Stimulated activated CD8-positive, alpha-beta memory T cell treated with anti-CD3 and anti-CD28 coated beads, Interleukin-2, amount 100 ng/mL, for 48 hours (primary cell): ENCODE measurements at places on chromosomes 2 and 18.

DNA sequence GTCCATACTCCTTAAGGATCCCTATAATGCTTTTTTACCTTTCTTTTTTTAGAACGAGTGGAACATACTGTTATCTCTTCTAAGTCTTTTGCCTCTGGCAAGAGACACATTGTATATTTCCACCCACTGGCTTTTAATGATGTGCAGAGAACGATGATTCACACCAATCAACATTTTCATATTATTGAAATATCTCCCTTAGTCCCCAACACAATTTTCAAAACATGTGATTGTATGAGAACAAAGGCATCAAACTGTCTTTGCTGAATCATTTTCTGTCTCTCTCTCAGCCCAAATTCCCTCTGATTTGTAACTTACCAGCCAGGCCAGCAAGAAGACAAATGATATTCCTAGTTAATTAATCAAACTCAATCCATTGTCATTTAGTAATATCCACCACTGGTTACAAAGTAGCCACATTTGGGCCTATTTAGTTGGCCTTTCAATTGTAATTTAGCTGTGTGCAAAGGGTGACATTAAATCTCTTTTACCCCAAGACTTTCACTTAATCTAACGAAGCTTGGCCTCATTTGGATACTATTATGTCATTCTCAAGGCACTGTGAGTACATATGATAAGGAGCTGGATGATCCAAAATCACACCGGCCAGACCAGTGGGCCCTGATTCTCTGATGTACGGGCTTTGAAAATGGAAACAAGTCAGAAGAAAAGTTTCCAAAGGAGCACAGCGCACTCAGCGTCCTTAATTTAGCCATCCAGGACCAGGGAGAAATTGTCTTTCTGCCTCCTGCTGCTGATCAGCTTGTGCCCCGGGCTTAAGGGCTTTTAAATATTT lies 185.1 kb downstream of the SCG2 start:
- DNase-seq, result no peak

DNA sequence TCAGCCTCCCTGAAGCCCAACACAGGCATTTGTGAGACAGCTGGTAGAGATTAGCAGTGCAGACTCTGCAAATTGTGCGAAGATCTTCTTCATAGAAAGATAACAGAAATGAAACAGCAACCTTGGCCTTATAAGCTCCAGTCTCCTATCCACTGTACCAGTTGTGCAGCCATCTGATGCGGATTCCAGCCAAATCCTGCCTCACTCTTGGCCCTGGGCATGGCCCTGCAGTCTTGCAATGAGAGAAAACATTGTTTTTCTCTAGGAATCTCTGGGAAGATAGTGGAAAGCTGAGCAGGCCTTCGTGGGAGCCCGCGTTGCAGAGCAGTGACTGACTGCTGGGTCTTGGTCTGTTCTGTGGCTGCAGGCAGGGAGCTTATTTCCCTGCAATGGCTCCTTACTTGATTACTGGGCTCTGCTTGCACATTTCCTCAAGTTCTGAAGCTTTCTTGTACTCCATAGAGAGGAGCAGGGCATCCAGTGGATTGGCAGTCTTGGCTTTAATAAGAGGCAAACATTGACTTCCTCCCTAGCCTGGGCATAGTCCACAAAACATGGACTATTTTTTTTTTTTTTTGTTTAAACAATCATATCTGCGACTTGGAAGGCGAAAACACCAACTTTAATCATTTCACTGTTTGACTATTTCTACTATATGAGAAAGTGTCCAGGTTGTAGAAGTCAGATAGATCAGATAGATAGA lies 193.0 kb downstream of the ACTR3 start:
- no peak for DNase-seq

GRCh38 chr2:157291018-157291417 lies 33.5 kb downstream of the GALNT5 start:
- DNase-seq, result no peak

DNA sequence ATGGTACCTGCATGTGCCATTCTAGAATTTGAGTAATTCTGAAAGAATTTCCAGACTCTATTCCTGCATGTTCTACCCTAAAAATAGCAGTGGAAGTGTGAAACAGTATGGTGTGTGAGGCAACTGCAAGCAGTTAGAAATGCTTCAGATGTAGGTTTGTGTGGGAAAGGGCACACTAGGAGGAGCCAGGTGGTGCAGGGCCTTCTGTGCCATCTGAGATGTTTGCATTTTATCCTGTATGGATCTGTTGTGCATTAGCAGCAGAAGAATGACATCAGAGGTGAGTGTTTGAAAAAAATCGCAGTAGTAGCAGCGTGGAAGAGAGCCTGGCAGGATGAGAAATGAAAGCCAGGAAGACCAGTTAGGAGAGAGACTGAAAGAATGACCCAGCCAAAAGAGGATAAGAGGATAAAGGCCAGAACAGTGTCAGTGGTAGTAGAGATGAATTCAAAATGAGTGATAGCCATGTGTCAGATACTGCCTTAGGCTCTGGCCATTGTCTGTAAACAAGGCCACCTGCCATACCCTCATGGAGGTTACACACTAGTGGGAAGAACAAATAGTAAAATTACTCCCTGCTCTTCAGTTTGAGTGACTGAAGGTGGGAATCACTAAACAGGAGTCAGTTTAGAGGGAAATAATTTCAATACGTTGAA lies 142.2 kb downstream of the PKP4 start:
- no peak for DNase-seq

GRCh38 chr2:159151198-159152127 lies 135.0 kb downstream of the WDSUB1 start:
- no peak for DNase-seq

DNA sequence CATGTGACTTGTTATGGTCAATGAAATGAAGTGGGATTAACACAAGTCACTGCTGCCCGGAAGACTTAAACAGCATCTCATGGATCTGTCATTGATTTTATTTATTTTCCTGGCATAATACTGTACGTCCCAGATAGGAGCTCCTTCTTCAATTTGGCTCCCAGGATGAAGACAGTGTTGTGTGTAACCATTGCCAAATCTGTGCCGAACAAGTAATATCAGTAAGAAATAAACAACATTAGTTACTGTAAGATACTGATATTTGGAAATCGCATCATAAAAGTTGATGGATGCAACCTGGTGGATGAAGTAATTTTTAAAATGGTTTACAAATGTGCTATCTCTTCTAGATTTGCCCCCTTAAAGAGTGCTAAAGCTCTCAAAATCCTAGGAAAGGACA lies 419.0 kb upstream of the MMADHC start:
- DNase-seq, result no peak

- no peak for DNase-seq
These were observed 84.6 kb upstream of the GYPC start for GRCh38 chr2:126571403-126571802.

GRCh38 chr2:7670905-7671641 lies 753.9 kb downstream of the RNF144A start:
- no peak for DNase-seq

- no peak for DNase-seq
These were observed 77.2 kb downstream of the TLK1 start for GRCh38 chr2:171083451-171083850.

DNA sequence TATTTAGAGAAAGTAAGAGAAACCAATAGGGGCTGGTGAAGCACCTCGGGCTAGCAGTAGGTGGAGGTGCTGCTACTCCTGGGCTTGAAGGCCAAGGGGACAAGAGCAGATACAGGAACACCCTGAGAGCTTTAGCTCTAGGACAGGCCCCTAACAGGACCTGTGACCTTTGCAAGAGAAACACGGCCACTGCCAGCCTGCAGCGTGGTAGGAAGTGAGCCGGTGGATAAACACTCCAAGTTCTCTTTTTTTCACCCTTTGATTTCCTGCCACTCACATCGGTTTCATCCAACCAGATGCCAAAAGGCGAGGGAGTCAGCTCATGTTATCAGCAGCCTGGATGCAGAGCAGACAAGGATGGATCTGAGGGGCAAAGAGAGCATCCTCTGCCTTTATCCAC lies 66.8 kb upstream of the SPRED2 start:
- no peak for DNase-seq

- DNase-seq, result no peak
These were observed 183.2 kb upstream of the SLC39A10 start for GRCh38 chr2:195473862-195474261.

DNA sequence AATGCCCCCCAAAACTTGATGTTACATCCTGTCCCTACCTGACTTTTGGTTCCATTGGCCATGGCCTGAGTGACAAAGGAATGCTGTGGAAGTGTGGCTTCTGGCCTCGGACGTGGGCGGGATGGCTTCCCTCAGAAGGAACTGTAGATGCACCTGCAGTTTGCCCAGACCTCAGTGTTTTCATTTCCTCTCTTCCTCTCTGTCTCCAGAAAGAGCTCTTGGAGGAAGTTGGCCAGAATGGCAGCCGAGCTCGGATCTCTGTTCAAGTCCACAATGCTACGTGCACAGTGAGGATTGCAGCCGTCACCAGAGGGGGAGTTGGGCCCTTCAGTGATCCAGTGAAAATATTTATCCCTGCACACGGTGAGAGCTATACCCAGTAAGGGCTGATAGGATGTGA lies 61.0 kb upstream of the TMEM87B start:
- DNase-seq, result no peak

DNA sequence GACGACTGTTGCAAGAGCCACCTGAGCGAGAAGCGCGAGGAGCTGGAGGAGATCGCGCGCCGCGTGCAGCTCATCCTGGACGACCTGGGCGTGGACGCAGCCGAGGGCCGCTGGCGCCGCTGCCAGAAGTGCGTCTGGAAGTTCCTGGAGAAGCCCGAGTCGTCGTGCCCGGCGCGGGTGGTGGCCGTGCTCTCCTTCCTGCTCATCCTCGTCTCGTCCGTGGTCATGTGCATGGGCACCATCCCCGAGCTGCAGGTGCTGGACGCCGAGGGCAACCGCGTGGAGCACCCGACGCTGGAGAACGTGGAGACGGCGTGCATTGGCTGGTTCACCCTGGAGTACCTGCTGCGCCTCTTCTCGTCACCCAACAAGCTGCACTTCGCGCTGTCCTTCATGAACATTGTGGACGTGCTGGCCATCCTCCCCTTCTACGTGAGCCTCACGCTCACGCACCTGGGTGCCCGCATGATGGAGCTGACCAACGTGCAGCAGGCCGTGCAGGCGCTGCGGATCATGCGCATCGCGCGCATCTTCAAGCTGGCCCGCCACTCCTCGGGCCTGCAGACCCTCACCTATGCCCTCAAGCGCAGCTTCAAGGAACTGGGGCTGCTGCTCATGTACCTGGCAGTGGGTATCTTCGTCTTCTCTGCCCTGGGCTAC lies 1.2 kb downstream of the KCNF1 start:
- no peak for DNase-seq

DNA sequence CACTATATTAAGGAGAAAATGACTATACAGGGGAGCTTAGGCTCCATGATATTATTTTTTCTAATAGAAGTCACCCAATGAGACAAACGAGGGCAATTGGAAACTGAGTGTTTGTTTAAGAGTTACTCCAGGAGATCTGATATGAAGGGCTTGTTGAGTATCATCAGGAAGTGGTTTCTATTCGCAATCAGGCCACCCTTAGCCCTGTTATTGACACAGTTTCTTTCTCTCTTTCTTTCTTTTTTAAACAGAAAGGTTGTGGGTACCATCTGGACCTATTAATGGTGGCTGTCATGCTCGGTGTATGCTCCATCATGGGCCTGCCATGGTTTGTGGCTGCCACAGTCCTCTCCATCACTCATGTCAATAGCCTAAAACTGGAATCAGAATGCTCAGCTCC lies 117.3 kb downstream of the DPP4 start:
- DNase-seq, result no peak

- no peak for DNase-seq
These were observed 2.2 kb downstream of the NOL4 start for GRCh38 chr18:34222307-34223163.

DNA sequence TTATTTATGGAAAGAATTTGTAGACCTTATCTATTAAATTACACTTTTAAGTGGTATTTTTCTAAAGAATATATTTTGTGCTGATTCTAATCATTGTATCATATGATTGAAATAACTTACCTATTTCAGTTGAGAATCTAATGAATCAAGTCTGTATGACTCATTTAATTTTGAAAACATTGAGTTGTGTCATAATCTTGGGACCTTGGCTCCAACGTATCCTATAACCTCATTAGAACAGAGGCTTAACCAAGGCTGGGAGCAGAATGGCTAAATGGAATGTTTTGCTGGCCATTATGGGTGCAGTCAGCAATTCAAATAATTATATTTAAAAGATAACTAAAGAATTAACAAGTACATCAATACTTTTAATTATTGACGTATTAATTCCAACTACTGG lies 19.6 kb upstream of the GULP1 start:
- DNase-seq, result no peak

GRCh38 chr2:146701183-146701582 lies 1143.6 kb upstream of the ACVR2A start:
- DNase-seq, result no peak

- DNase-seq, result no peak
These were observed 54.6 kb upstream of the RASGRP3 start for GRCh38 chr2:33421820-33422219.

GRCh38 chr2:35099342-35099741 lies 1256.2 kb upstream of the CRIM1 start:
- no peak for DNase-seq

GRCh38 chr2:147198651-147199171 lies 646.1 kb upstream of the ACVR2A start:
- DNase-seq, result no peak

- no peak for DNase-seq
These were observed 418.2 kb downstream of the GRB14 start for GRCh38 chr2:164203131-164203530.
